ENCODE measurements at places on chromosomes 3 and 15.

- no peak for DNase-seq
Observed at GRCh38 chr3:47270526-47270925, 12.1 kb downstream of the KIF9 start.

DNA sequence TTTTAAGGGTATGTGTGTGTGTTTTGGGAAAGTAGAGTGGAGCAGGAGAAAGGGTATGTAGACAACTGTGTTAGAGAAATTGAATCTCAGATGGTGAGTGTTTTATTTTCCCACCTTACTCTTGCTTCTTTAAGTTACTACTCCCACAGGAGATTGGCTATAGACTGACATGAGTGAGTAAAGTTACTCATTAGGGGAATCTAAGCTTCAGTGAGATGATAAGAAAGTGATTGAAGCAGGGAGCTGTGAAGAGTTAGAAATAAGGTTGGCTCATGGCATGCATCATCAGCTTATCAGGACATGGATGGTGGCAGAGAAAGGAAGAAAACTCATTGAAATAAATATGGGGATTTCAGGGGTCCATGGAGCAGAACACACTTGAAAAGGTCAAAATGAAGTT, 88.9 kb downstream of the MBNL1 start:
- no peak for DNase-seq

GRCh38 chr3:196524527-196524926, 9.4 kb upstream of the SMCO1 start:
- DNase-seq: no peak

GRCh38 chr3:167375478-167375877, 4.6 kb downstream of the ZBBX start:
- no peak for DNase-seq

DNA sequence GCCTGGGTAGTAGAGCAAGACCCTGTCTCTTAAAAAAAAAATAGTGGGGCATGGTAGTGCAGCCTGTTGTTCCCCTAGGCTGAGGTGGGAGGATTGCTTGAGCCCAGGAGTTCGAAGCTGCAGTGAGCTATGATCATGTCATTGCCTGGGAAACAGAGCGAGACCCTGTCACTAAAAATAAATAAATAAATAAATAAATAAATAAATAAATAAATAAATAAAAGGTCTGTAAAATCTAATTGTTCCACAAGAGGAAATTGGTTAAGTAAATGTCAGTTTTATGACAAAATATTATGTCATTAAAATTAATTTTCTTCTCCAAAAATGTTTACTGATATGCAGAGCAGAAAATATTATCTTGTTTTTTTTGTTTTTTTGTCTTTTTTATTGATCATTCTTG, 5.3 kb downstream of the CRELD1 start:
- DNase-seq: no peak

All from CD4-positive, alpha-beta T cell treated with Interferon gamma for 1 hour (primary cell).